Stimulated activated CD4-positive, alpha-beta T cell treated with anti-CD3 and anti-CD28 coated beads, TNF-alpha, amount 100 ng/mL, for 4 hours (primary cell): ENCODE measurements at places on chromosomes 7 and 10.

DNA sequence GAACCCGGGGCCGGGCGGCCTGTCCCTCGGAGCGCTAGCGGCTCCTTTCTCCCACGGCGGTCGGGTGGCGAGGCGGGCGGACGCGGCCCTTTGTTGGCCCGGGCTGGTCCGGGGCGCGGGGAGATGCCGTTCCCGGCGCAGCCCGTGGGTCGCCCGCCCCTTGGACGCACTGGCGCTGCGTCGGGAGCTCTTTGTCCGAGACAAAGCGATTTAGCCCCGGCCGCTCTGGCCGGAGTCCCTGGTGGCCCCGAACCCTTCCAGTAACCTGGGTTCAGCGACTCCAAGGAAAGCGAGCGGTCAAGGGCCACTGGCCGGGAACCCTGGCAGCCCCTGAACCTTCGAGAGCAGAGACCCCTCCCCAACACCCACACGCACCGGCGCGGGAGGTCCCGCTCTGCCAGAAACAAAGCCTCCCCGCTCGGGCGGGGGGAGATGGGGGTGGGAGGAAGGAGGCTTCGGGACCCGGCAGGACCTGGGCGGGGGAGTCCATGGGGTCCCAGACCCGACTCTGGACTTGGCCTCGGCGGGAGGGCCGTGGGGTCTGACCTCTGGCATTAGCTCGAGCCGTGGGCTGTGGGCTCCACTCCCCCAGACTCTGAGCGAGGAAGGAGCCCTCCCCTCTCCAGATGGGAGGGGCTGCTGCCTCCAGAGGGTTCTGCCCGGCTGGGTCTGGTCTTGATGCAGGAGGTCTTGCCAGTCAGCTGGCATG is 836 bp downstream of the DPYSL4 start:
- no peak for DNase-seq

DNA sequence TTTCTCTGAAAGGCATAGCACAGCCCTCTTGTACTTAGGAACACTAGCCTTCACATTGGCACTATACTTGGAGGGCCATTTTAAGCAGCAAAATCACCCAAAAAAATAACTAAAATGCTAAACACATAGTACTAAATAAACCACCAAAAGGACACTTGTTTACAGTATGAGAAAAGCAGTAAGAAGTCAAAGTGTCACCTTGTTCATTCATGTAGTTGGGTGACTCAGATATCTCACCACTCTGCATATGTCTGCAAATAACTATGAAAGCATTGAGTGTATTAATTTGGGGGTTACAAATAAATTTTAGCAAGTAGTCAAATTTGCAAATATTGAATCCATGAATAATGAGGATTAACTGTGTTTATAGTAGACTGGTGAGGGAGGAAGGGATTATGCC is 107.6 kb downstream of the ELAPOR2 start:
- no peak for DNase-seq

DNA sequence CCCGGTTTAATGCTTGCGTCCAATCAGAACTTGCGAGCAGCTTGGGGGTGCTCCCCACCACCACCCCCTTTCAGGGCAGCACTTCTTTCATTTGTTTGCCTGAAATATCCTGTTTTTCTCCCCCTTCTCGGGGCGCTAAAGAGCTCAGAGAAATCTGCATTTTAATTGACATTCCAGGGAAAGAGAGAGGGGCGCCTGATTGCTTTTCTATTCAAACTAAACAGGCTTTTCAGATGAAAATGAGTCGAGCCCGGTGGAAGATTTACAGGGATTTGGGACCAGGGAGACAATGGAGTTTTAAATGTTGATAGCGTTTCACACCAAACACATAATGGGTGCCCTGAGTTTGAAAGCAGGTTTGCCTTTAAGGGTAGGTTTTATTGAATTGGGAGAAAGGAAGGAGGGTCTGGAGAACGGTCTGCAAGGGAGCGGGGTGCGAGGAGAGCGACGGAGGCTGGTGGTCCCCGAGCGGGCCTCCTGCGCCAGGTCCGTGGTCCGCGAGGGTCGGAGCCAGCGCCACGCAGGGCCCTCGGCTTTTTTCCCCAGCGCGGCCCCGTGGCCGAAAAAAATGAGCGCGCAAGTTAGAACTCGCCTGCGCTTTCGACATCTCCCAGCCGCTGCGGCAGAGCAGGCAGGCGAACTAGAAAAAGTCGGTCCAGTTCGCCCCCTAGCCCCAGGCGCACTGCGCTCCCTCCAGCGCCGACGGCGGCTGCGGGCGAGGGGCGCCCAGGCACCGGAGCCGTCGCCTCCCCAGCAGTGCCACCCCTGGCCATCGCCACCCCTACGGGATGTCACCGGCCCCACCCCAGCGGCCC is 1.3 kb downstream of the FGFR2 start:
- no peak for DNase-seq

DNA sequence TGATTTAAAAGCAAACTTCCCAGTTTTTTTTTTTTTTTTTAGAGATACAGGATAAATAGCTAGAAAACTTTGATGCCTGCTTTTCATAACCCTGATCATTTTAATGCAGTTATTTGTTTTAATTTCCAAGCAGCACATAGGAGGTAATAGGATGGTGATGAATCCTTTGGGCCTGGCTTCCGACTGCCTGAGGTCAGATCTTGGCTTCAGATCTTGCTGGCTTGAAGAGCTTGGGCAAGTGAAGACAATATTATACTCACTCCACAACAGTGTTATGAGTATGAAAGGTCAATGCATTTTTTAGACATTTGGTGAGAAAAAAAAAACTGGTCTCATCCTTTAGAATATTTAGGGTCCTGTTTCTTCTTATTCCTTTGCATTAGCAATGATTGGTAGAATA is 124.8 kb upstream of the PRKCQ start:
- no peak for DNase-seq

GRCh38 chr10:36640626-36641025 is 484.8 kb upstream of the ANKRD30A start:
- no peak for DNase-seq

DNA sequence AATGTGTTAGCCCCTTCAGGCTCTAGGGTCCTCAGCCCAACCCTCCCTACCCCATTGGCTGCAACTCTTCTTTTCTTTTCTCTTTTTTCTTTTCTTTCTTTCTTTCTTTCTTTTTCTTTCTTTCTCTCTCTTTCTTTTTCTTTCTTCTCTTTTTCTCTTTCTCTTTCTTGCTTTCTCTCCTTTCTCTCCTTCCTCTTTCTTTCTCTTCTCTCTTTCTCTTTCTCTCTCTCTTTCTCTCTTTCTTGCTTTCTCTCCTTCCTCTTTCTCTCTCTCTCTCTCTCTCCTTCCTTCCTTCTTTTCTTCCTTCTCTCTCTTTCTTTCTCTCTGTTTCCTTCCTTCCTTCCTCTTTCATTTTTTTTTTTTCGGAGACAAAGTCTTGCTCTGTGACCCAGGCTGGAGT is 458.9 kb downstream of the TYW1 start:
- no peak for DNase-seq

DNA sequence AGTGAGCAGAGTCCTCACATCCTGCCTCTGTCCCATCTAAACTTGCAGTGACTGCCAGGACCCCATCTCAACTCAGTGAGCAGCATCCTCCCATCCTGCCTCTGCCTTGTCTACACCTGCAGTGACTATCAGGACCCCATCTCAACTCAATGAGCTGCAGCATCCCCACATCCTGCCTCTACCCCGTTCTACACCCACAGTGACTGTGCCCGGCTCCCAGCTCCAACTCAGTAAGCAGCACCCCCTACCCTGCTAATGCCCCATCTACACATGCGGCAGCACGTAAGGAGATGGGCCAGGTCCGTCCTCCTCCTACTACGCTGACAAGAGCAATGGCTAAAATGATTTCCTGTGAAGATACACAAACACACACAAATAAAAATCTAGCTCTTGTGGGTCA is 65.5 kb downstream of the TNS3 start:
- no peak for DNase-seq

GRCh38 chr10:35412900-35413491 is 76.7 kb downstream of the CCNY start:
- no peak for DNase-seq

DNA sequence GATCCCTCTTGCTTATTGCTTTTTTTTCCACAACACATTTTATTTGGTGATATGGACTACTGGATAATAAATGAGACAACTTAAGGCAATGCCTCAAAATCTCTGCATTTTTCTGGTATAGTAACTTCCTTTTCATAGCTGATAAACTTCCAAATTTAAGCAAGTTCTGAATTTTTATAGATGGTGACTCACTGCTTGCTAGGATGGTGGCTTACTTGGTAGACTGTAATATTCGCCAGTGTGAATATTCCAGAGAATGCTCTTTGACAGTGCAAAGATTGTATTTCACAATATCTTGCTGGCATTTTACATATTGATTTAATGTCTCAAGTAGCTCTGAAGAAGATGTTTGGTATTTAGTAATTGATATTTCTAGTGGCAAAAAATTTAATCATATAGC is 472.4 kb downstream of the TFEC start:
- DNase-seq, result no peak

DNA sequence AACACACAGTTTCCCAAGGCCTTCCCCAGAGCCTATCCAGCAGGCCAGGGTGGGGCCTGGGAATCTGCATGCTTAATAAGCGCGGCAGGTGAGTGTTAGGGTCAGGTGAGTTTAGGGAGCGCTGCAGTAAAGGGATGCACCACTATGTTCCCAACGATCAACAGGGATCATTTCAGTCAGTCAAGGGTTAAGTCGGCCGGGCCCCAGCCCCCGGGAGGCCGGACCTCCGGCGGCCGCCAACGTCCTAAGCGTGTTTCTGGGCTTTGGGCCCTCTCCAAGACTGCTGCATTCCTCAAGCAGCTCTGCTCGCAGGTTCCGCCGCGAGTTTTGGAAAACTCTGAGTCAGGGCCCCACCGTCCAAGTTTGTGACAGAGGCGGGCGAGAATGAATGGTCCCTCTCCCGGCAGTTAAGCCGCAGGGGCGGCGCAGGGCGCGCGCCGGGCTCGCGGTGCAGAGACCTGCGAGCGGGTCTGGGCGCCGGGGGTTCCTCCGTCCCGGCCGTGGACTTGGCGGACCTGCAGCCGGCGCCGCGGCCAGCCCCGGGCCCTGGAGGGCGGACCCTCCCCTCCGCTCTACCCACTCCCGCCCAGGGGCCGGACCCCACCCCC is 81.6 kb downstream of the ARHGAP22 start:
- DNase-seq, result no peak

DNA sequence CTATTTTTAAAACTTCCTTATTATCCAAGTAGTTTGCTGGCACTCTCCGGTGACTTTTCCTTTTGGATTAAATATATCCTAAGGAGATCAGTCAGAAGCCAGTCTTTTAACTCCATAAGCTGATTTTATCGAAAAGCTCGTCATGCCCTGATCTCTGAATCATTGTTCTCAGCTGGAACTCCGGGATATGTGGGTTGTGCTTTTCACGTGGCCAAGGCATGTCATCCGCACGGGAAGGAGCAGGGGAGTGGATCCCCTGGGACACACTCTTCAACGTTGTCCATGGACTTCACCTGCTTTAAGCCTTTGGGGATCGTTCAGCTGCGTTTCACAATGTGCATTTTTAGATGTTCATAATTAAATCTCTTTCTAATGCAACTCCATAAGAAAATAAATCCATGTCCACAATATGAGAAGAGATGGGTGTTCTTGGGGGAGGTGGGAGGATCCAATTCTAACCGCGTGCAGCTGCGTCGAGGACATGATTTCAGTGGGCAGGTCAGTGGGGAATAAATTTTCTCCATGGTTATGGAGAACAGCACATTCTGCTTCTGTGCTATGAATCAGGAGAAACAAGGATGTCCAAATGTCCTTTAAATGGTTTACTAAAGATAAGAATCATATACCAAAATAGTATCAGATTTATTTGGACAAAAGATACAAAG is 229.5 kb upstream of the ADARB2 start:
- no peak for DNase-seq

- DNase-seq, result no peak
Observed at GRCh38 chr10:66877361-66877760, 48.5 kb upstream of the LRRTM3 start.

DNA sequence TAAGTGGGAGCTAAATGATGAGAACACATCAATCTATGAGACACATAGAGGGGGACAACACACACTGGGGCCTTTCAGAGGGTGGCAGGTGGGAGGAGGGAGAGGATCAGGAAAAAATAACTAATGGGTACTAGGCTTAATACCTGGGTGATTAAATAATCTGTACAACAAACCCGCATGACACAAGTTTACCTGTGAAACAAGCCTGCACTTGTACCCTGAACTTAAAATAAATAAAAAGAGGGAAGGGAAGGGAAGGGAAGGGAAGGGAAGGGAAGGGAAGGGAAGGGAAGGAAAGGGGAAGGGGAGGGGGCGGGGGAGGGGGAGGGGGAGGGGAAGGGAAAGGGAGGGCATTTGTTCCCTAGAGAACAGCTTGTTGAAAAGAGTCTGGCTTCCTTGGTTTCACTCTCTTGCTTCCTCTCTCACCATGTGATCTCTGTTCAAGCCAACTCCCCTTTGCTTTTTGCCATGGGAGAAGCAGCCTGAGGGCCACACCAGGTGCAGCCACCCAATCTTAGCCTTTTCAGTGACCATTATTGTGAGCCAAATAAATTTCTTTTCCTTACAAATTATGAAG is 57.7 kb downstream of the FAM13C start:
- no peak for DNase-seq
